ENCODE measurements at places on chromosomes 13 and 19.

DNA sequence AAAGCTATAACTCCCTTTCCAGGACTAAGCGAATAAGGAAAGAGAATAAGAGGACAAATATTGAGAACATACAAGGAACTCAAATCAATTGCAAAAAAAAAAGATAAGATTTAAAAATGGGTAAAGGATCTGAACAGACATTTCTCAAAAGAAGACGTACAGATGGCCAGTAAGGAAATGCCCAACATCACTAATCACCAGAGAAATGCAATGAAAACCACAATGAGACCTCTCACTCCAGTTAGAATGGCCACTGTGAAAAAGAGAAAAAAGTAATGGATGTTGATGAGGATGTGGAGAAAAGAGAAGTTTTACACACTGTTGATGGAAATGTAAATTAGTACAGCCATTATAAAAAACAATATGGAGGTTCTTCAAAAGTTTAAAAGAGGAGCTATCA is 63.8 kb downstream of the VWA8 start:
- no peak for DNase-seq

DNA sequence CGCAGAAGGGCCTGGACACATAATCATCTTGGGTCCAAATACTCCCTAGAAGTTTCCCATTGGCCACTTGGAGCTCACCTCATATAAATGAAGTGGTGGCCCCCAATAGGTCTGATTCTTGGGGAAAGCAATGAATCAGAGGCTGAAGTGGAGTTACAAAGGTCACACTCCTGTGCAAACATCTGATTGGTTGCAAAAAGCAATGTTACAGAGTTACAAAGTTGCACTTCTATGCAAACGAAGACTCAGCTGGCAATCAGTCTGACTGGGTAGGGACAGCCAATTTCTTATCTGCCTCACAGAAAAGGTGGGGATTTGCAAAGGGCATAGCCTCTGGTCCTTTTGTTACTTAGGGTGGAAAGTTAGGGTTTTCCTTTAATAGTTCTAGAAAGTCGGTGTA is 1.8 kb upstream of the GPR180 start:
- DNase-seq, result no peak

DNA sequence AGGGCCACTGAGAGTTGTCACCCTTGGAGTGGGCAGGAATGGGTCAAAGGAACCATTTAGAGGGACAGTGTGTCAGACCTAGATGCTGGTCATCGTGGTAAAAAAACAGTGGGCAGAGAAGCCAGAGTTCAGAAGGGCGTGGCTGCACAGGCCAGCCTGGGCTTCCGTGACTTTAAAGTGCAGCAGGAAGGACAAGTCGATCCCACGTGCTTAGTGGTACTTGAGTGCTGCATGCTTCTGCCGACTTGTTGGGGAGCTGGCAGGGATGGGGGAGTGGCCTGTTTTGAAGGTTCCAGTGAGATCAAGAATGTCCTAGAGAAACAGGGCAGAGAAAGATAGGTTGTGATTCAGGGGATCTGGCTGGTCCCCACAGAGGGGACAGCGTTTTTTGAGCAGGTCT is 17.0 kb downstream of the LYL1 start:
- DNase-seq, result no peak

DNA sequence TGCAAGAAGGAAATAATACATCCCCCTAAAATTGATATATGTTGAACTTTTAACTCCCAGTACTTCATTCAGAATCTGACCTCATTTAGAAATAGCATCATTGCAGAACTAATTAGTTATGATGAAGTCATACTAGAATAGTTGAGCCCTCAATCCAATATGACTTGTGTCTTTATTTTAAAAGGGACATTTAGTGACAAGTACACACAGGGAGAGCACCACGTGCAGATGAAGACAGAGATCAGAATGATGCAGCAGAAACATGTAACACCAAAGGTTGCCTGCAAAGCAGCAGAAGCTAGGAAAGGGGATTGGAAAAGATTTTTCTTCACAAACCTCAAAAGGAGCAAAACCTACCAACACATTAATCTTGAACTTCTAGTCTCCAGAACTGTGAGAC is 2602.5 kb downstream of the PCDH9 start:
- DNase-seq, result no peak

DNA sequence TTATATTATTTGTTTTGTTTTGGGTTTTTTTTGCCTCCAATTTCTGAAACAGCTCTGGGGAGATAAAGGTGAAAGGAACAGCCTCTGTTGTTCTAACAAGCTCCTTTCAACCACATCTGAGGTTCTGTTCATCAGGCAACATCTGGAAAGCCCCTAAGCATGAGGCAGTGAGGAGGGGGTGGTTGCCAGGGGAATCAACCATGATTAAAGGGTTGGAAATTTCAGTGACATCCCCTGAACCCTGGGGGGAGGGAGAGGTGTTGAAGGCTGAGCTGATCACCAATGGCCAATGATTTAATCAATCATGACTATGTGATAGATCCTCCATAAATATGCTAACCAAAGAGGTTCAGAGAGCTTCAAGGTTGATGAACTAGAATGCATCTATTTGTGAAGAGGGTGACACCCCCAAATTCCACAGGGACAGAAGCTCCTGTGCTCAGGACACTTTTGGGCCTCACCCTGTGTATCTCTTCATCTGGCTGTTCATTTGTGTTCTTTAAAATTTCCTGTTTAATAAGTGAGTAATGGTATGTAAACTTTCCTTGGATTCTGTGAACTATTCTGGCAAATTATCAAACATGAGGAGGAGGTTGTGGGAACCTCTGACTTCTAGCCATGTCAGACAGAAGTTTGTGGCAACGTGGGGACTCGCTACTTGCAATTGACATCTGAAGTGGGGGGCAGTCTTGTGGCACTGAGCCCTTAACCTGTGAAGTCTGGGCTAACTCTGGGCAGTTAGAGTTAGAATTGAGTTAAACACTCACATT is 221.3 kb downstream of the NHLRC3 start:
- no peak for DNase-seq

GRCh38 chr13:44368062-44368591 is 5.5 kb upstream of the SERP2 start:
- no peak for DNase-seq

DNA sequence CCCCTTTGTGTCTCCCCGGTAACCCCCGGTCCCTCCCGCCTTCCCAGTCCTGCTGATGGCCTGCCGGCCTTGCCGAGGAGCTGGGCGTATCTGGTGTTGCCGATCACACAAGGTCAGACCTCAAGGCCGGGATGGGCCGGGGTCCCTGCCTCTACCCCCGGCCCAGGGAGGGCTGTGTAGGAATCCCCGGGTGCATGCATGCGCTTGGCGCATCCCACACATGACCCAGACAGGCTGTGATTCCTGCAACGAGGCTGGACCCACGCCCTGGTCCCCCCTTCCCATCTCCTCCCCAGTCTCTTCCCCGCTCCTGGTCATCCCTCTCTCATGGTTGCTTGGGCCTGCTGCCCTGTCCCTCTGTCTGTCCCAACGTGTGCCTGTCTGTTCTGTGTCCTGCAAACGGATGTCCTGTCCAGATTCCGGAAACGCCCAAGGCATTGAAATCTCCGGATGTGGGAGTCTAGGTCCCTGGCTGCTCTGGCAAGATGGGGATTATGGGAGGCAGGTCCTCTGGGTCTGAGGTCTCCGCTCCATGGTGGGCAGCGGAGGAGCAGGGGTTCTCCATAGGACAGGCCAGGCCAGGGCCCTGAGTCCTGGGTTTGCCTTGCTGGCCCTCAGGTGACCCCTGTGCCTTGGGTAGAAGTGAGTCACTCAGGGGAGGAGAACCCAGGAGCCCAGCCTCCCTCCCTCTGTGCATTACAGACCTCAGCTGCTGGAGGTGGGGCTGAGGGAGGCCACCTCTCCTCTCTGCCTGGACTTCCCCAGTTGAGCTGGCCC is 1.6 kb downstream of the PKN1 start:
- peak; percentile 70 for DNase-seq

DNA sequence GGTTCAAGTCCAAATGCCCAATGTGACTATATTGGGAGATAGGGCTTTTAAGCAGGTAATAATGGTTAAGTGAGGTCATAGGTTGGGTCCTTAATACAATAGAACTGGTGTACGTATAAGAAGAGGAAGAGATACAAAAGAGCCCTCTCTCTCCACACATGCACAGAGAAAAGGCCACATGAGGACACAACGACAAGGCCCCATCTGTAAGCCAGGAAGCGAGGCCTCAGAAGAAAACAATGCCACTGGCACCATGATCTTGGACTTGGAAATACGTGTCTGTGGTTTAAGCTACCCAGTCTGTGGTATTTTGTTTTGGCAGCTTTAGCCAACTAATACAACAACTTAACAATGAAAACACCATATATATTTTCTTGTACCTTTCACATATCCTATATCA is 23.4 kb upstream of the RFC3 start:
- DNase-seq, result no peak

GRCh38 chr13:112869202-112870050 is 99.6 kb upstream of the MCF2L start:
- DNase-seq, result no peak

- DNase-seq, result no peak
Observed at GRCh38 chr19:54201172-54201701, 579 bp downstream of the RPS9 start.

GRCh38 chr13:106400289-106400688 is 135.2 kb downstream of the EFNB2 start:
- no peak for DNase-seq

- DNase-seq, result no peak
Observed at GRCh38 chr19:33509774-33510173, 11.8 kb downstream of the PEPD start.

DNA sequence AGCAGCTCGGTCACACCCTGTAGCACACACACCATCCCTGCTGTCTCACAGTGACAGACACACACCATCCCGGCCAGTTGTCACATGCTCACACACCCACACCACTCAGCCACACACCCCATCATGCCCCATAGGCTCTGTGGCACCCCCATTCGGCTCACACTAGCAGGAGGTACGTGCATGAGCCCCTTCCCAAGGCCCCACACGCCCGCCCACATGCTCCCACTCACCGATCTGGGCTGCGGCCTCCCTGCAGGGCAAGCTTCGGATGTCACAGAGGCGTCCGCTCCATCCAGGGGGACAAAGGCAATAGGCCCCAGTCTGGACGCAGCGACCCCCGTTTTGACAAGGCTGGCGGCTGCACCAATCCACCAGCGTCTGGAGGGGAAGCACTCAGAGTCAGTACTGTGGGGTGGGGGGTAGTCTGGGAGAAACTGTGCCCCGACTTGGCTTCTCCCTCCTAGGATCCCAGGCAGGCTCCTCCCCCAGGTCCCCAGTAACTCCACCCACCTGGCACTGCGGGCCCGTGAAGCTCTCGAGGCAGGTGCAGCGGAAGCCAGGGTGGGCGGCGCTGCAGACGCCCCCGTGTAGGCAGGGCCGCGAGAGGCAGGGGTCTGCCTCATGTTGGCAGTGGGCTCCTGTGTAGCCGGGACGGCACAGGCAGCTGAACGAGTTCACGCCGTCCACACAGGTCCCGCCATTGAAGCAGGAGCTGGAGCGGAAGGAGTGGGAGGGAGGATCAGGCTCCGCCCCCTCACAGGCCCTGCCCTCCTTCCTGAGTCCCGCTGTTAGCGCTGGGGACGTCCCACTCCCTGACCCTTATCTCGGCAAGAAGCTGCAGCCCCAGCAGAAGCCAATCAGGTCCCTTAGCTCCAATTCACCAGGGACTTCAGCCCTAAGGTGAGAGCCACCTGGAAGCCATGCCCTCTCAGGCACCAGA is 20.1 kb downstream of the NOTCH3 start:
- no peak for DNase-seq

DNA sequence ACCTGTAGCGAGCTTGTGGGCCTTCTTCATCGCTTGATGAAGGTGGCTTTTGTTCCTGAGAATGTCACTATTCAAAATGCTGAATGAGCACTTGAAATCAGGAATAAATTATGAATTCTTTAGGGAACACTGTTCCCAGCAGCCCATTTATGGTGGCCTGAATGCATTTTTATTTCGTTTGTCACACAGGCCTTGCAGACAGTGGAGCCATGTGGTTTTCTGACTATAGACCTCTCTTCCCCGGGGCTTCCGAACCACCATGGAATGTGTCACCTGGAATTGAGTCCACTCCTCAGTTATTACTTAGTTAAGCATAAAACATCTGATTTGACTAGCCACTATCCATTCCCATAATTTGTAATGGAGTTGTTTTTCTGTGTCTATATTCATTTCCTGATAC is 396.9 kb downstream of the IRS2 start:
- DNase-seq, result no peak

GRCh38 chr13:38879278-38879677 is 111.4 kb downstream of the STOML3 start:
- no peak for DNase-seq

- DNase-seq, result peak; percentile 76
Observed at GRCh38 chr13:106570299-106570852, 2.4 kb upstream of the ARGLU1 start.

GRCh38 chr13:61685682-61686012 is 270.0 kb upstream of the PCDH20 start:
- no peak for DNase-seq

DNA sequence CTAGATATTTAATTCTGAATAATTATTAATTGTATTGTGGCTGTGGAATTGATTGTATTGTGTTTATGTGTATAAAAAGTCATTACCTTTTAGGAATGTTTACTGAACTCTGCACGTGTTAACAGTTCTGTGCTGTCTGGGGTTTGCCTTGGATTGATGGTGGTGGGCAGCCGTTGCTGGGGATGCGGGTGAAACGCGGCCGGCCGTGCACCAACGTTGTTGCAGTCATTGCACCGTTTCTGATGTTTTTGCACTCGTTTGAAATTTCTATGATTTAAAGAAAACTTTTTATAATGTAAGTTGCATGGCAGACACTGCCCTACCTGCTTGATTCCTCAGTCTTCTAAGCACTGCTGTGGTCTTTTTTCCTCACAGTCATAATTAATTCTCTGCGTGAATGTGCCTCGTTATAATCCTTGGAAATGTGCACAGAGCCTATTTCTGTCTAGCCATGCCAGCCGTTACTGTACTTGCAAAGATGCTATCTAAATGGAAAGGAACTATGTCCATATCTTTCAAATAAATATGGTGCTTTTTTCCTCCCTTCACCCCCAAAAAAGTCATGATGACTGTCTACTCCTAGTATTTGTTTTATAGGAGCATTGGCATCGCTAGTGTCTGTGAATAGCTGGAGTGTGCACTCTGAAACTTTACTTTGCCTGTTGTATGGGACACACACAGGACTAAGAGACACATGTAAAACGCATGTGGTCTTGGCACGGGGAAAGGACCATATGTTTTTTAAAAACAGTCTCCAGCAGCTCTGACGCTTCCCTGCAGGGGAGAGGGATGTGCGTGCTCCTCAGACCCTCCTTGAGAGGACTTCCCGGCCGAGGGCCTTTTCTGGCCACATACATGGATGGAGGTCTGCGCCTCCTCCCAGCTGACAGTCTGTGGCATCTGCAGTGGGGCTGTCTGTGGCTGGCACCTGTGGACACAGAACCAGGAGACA is 40.7 kb upstream of the MCF2L start:
- DNase-seq, result no peak

GRCh38 chr13:26377038-26377437 is 123.1 kb downstream of the CDK8 start:
- no peak for DNase-seq

DNA sequence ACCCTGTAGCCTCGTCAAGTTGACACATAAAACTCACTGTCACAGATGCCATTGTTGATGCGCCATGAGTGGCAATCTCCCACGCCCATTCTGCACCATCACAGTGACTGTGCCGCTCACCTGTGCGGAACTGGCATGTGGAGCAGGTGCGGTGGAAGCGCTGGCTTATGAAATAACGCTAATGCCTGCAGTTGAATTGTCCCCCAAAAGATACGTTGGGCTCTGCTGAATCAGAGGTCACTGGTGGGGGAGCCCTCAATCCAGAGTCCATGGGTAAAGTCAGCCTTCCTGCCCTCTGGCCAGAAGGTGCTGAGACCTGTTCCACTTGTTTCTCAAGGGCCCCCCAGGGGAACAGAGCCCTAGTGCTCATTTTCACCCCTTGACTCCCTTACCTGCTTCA is 2.9 kb upstream of the ARHGEF7 start:
- no peak for DNase-seq

- no peak for DNase-seq
Observed at GRCh38 chr19:42252365-42253244, 2.3 kb downstream of the ERF start.
